Stimulated activated CD8-positive, alpha-beta memory T cell treated with anti-CD3 and anti-CD28 coated beads, Interleukin-7, amount 100 ng/mL, for 4 hours (primary cell): ENCODE measurements at places on chromosomes 2 and 18.

GRCh38 chr18:26407736-26408601 is 140.4 kb downstream of the KCTD1 start:
- DNase-seq = no peak

GRCh38 chr2:148553332-148553887 is 91.1 kb upstream of the EPC2 start:
- DNase-seq = no peak

DNA sequence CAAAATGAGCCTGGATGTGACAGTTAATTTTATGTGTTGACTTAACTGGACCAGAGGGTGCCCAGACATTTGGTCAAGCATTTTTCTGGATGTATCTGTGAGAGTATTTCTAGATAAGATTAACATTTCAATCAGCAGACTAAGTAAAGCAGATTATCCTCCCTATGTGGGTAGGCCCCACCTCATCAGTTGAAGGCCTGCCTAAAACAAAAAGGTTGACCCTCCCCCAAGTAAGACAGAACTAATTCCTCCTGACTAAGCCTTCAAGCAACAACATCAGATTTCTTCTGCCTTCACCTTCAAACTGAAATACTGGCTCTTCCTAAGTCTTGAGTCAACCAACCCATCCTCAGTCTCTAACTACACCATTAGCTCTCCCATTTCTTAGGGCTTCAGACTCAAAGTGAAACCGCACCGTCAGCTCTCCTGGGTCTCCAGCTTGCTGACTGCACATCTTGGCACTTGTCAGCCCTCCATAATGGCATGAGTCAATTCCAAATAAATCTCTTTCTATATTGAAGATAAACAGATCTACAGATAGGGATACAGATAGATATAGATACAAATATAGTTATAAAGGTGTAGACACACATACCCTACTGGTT is 47.9 kb downstream of the MEMO1 start:
- DNase-seq = no peak

- no peak for DNase-seq
Measured at GRCh38 chr2:100940766-100941645, 61.1 kb upstream of the RPL31 start.

DNA sequence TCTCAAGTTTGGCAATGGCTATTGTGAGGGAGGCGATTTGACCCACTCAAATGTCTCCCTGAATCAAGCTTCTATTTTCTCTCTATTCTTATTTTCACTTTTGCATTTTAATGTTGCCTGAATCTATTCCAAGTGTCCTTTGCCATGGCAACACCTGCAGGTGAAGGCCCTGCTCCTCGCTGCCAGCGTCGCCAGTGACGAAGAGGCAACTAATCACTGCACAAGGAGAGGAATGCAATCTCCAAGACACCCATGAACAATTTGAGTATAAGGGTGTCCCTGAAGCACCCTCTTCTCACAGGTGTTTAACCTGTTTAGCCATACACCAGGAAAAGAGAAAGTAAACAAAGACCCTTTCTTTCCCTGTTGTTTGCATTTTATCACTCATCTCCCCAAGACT is 165.6 kb upstream of the VRK2 start:
- no peak for DNase-seq

- DNase-seq = no peak
Measured at GRCh38 chr2:235129850-235130249, 178.0 kb downstream of the SH3BP4 start.

GRCh38 chr2:20125164-20125563 is 73.7 kb upstream of the LAPTM4A start:
- no peak for DNase-seq

- DNase-seq = no peak
Measured at GRCh38 chr2:46331109-46331766, 34.0 kb downstream of the EPAS1 start.

DNA sequence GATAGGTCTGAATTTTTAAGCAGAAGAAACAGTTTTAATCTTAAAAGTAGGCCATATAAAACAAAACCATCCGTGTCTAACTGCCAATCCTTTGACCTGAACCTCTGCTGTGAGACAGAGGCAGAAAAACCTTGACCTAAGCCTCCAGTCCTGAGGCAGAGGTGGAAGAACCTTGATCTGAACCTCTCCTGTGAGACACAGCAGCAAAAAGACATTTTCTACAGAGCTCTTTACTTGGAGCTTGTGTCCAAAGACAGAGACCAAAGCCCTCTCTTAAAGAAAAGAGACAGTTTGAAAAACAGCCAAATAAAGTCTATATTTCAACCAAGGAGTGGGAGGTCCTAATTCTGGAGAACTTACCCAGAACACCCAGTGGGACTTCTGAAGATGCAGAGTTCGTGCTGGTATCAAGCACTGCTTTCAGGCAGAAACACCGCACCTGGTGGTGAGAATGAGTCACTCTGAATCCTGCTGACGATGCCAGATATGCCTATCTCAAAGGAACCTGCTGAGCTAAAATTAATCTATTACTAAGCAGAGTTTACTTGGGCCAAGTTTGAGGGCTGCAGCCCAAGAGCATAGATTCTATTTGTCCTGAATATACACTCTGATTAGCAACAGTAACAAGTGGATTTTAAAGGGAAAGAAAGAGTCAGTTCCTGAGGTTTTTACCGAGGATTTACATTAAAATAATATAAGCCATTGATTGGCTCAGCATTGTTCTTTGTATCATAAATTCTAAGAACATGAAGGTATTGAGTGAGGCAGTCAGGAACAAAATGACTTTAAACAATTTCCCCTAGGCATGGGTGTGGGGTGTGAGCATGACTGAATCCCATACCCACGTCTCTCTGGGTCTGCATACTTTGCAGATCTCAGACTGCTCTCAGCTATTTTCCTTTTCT is 806.4 kb downstream of the TRIB2 start:
- DNase-seq = no peak

- no peak for DNase-seq
Measured at GRCh38 chr2:133768658-133769435, 200.6 kb upstream of the NCKAP5 start.

GRCh38 chr2:117693154-117693553 is 121.3 kb upstream of the DDX18 start:
- no peak for DNase-seq

DNA sequence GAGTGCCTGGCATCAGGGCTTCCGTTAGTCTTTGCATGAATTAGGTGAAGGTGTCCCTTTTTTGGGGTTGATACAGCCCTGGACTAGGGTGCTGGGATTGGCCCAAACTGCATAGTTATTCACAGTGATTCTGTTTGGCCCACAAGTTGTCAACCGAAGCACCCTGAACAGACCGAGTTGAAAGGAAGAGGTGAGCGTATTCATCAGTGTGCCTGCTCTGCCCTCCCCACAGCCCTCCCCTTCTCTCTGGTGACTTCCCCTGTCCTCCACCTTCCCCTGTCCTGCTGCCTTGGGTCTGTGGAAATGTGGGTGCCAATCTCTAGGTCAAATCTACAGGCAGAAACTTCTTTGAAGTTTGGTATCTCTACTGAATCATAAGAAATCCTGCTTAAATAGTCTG is 330.5 kb downstream of the DYSF start:
- DNase-seq = no peak

DNA sequence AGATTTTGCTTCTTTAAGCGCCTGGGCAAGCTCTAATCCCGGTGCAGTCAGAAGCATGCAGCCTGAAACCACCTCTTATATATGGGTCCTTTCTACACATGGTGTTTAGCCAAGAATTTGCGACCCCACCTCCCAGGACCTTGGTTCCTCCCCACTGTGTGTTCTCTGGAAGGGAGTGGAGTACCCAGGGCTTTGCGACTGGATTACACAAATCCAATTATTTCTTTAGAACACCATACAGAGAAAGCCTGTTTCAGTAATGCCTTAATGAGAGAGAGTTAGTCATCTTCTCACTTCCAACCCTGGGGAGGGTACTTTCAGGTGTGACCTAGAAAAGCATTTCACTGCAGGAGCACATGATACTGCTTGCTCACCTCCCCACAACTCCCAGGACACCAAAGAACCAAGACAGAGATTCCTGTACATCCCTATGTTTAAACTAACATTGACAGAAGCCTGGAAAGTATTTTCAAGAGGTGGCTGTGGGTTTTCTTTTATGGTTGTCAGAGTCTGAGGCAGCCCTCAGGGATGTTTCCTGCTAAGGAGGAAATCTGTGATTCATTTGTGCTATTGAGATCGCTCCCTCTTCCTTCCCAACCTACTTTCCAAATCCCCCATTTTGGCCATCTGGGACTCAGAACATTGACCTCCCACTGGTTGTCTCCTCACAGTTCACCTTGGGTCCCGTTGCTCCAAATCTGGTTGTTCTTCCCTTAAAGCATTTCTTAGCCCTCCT is at the start of gene CAPN14:
TSS of gene CAPN14 (minus strand) at position 51 of the 736 bp plus-strand sequence. CDS start 12,068 bp downstream, outside the sequence.
- DNase-seq = no peak

GRCh38 chr2:105857076-105857740 is 112.5 kb downstream of the NCK2 start:
- no peak for DNase-seq

GRCh38 chr2:230931556-230932231 is 6.7 kb upstream of the GPR55 start:
- no peak for DNase-seq

GRCh38 chr2:6915399-6915798 is 1.8 kb upstream of the RNF144A start:
- DNase-seq = no peak

DNA sequence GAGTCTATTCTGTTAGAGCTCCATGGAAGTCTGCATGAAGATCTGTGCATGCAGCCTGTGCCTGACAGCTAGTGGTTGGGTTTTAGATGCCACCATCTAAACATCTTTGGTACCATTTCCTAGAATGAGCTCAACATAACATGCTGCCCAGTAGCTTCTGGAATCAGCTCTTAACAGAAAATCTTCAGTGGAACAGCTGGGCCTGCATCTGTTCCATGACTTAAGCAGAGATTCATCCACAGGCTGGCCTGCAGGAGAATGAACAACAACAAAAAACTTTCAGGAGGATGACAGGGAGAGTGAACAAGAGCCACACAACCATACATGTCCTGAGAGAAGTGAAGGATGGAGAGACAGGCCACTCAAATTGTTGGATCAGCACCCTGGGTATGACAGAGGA is 316.6 kb downstream of the RDH14 start:
- no peak for DNase-seq

DNA sequence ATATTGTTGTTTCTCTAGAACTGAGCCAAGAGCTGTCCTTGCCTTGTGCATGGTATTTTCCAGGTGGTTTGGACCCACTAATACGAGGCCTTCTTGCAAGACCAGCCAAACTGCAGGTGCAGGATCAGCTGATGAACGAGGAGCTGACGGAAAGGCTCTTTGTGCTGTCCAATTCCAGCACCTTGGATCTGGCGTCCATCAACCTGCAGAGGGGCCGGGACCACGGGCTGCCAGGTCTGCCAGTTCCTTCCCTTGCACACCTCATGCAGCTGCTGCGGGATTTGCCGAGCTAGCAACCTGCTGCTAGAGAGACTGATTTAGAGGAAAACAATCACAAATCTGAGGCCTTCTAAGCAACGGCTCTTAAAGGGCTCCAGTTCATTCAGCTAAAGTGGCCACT is 74.5 kb downstream of the TPO start:
- no peak for DNase-seq

- no peak for DNase-seq
Measured at GRCh38 chr2:195382186-195382585, 274.8 kb upstream of the SLC39A10 start.

- DNase-seq = no peak
Measured at GRCh38 chr18:75377926-75378325, 49.6 kb downstream of the SMIM21 start.

DNA sequence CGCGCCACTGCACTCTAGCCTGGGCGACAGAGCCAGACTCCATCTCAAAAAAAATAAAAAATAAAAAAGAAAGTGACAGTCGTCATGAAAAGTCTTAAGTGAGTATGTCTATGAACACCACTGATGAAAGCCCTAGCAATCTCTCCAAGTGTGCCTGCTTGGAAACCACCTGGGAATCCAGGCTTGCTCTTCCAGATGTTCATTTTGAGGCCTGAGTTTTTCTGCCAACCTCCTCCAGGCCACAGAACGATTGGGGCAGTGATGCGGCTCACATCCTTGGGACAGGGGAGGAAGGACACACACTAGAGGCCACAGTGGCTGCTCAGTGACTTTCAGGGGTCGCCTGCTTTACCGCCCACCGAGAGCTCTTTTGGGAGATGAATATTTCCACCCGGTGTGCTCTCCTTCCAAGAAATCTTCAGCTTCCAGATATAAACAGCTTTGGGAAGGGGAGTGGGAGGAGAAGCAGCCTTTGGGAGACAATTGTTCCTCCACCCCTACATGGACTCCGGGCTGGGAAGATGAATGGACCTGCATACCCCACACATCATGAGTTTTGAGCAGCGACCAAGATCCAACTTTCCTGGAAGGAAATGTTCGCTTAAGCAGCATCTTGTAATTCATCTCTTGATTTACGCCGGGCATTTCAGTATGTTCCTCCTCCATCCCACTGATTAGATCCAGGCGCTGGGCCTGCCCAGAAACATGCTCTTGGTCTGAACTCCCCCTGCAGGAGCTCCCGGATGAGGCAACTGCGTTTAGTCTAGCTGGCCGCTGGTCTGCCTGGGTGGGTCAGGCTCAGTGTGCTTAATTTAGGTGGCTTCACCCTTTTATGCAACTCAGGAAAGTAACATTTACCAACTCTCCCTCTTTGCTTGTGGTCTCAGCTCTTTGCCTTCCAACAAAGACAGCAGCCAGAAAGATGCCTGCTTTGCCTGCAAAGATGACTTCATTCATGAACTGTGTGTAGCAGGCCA is 6.2 kb upstream of the ARMC9 start:
- DNase-seq = no peak

DNA sequence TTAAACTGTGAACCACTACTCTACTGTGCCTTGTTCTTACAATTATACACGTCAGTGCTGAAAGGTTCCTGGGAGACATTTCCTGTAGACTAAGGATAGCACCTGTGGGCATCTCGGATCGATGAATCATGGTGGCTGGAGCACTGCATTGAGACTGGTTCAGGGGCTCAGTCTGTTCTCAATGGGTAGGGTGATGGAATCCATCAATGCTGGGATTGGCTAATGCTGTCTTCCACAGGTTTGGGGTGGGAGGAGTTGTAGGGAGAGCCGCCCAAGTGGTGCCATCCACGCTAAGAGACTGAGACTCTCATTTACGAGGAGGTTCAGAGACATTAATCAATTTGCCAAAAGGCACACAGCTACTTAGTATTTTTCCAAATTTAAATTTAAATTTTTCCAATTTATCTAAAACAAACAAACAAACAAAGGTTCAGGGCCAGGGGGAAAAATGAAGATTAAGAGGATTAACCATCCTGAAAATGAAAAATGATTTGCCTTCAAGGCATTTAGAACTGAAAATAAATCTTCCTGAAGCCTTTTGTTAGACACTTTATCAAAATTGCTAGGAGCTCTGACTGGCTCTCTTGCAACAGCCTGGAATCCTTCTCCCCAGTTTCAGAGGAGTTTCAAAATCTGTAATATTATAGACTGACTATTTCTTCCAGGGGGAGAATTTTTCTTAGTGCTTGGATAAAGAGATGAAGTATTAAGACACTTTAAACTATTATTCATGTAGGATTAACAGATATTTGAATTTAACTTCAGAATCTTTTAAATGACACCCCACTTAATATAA is 359.2 kb downstream of the TGIF1 start:
- no peak for DNase-seq

GRCh38 chr2:165348441-165348840 is 109.2 kb downstream of the SCN2A start:
- DNase-seq = no peak

- no peak for DNase-seq
Measured at GRCh38 chr2:60440079-60440766, 113.2 kb downstream of the BCL11A start.

- no peak for DNase-seq
Measured at GRCh38 chr18:68791801-68792200, 6.1 kb upstream of the CCDC102B start.

- no peak for DNase-seq
Measured at GRCh38 chr2:128686497-128686859, 367.8 kb upstream of the HS6ST1 start.
